ENCODE measurements at places on chromosomes 2 and 18.

DNA sequence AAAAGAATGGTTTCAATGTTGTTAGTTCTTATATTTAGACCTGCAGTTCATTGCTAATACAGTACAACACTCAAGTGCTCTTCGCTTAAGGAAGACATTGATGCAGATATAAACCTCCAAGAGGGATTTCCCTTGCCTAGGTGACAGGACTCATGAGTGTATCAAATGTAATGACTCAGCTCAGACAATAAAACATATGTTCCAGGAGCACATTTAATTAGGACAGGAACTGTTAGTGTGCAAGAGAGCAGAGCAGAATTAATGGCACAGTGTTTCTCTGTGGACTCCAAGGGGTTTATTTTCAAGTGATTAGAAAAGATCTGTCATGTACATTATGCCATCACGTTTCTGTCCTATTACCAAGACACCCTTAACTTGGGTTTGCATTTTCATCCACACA is 375.0 kb downstream of the LRRTM4 start:
- DNase-seq, result no peak

DNA sequence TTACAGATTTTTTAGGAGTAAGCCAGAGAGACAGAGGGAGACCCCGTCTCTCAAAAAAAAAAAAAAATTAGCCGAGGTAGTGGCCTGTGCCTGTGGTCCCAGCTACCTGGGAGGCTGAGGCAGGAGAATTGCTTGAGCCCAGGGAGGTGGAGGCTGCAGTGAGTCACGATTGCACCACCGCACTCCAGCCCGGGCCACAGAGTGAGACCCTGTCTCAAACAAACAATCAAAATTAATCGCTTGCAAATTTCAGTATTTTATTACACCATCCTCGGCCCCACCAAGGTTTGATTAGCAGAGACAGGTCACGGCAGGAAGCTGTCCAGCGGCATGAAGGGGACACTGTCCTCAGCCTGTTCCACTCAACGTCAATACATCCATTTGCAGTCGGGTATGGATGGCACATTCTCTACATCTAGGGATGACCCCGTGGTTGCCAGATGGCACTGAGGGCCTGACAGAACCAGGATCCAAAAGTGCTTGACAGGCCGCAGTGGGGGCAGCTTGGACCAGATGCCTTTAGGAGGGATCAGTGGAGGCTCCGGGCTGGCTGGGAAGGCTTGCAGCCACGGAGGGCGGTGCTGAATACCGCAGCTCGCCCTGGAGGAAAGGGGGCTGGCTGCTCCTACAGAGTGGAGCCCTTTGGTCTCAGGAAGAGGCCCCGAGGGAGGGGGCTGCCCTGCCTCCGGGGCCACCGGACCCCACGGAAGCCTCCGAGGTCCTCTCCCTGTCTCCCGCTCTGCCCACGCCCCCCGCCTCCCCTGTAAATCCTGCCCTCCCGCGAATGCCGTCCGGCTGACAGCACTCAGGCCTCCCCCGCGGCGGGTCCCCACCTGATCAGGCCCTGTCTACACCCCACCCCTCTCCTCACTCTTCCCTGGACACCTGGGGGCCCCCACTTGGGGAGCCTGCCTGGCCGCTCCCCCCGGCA is 13.1 kb downstream of the ASPRV1 start:
- no peak for DNase-seq

GRCh38 chr2:41169744-41170143 is 717.9 kb upstream of the SLC8A1 start:
- DNase-seq, result no peak

DNA sequence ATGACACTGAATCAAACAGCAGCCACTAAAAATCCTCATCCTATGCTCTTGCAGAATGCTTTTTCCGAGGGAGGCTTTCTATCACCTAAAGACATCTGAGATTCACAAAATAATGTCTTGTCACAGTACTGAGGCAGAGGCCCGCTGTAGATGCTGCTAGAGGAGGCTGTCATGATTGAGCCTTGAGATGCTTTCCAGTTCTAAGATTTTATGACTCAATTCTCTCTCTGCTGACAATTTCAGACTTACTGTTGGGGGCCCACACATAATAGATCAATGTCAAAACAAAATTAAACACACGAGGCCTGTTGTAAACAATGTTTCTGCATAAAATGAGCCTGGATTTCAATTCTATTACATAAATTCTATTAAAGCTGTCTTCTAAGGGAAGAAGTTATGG is 132.7 kb upstream of the ARL4C start:
- no peak for DNase-seq

DNA sequence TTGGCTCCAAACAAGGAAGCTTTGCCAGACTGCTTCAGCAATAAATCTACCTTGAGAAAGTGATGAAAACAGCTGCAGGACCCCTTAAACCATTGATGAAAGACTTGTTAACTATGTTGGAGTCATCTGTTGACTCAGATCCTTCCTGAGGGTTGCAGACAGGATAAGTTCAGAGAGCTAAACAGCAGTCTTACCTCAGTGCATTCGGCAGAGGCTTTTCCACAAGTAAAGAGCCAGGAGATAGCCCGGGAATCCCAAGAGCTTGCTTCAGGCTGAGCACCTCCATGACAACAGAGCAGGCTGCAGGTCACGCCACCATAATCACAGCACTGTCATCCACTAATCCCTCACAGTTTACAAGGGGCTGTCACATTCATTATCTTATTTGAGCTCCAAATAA is 23.7 kb downstream of the KIAA2012 start:
- DNase-seq, result no peak

DNA sequence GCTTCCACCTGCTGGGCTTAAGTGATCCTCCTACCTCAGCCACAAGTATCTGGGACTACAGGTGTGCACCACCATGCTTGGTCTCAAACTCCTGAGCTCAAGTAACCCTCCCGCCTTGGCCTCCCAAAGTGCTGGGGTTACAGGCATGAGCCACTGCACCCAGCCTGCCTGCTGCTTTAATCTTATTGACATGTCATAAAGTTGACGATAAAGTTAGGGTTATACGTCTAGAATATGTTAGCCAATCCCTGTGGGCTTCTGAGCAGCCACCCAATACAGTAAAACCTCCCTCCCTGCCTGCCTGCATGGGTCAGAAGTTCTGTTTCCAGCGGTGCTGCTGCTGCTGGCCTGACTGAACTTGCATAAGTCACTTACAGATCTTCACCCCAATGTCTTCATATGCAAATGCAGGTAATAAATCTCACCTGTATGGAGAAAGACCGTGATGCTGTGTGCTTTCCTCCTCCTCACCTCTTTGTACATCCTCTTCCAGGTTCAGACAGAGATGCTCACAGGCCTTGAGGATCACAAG is 30.1 kb downstream of the TGIF1 start:
- no peak for DNase-seq

DNA sequence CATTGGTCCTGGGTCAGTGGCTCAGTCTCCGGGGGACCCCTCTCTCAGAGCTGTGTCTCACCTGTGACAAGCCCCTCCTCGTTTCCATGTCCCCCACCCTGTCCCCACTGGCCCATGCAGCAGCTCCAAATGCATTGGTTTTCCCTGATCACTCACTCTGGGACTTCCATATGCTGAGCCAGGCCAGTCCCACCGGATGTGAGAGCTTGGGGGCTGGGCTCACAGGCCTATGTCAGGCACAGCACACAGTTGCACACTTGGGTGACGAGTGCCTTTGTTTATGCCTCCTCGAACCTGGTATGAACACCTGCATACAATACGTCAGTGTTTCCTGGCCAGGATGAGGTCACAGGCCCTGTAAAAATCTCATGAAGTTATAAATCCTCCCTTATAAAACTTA is 232.5 kb downstream of the TFCP2L1 start:
- no peak for DNase-seq

- DNase-seq, result no peak
Measured at GRCh38 chr18:12586956-12587355, 71.0 kb downstream of the SPIRE1 start.

GRCh38 chr18:79904357-79905147 is 46.9 kb downstream of the SLC66A2 start:
- no peak for DNase-seq

GRCh38 chr2:73289304-73289703 is 4.0 kb downstream of the EGR4 start:
- DNase-seq, result no peak

DNA sequence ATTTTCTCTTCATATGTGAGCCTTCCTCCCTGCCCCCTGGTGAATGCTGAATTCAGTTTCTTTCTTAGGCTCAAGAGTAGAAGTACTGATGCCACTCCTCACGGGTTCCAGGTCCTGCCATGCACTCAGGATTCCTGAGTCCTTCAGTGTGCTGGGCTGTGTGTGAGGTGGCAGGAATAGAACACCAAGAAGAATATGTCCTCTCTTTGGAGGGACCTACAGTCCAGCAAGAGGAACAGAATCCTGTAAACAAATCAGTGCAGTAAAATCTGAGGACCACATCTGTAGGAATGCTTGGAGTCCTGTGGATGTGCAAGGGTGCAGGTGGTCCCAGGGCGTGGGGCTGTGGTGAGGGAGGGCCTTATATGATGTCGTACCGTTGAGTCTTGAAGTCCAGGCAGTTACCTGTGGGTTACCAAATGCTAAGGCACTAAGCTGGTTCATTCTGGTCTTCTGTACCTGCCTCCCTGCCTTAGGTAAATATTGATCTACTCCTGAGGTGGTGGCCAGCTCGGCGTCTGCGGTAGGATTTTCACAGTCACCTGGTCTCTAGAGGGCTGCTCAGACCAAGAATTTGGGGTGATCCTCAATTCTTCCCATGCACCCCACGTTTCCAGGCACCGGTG is 5.5 kb downstream of the ASAP2 start:
- no peak for DNase-seq

DNA sequence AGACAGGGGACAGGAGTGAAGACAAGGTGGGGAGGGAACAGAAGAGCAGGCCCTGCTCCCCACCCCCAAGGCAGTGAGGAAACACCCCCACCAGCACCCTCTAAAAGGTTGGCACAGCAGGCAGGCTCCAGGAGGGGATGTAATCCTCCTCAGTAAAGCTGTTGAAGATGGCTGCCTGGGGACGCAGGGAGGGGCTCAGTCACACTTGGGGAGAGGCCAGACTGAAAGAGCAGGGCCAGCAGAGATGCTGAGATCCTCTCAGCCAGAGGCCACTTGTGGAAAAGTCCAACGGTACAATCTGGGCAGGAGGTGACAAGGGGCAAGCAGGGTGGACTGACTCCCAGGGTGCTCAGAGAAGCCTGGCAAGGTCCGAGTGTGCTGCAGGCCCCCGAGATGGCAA is 154.8 kb upstream of the ID2 start:
- no peak for DNase-seq

DNA sequence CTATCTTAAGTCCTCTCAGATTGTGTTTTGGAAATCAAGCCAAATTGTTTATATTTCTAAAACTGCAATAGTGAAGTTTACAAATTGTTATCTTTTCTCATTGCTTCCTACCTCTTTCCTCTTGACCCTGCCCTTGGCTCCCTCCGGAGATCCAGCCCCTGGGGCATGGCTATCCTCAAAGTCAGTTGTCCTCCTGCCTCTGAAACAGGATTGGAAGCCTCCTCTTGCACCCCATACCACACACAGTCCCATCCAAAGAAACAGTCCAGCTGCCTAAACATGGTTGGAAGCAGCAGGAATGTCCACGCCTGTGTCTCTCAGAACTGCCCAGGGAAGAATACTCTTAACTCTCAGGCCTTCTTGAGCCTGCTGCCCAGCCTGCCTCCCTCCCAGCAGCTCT is 30.1 kb upstream of the COL6A3 start:
- no peak for DNase-seq

DNA sequence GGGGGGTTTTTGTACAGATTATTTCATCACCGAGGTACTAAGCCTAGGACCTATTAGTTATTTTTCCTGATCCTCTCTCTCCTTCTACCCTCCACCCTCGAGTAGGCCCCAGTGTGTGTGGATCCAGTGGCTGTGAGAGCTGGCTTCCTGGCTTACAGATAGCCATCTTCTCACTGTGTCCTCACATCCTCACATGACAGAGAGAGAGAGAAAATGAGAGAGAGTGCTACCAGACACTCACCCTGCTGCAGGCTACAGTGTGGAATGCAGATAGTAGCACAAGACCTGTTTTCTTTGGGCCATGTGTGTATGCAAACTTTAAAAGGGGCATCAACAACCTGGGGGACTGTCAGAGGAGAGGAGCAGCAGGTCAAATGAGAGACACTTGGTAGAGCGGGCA is 9.5 kb downstream of the KCNK3 start:
- DNase-seq, result no peak

- DNase-seq, result no peak
Measured at GRCh38 chr2:158099716-158100115, 2.0 kb upstream of the UPP2 start.

DNA sequence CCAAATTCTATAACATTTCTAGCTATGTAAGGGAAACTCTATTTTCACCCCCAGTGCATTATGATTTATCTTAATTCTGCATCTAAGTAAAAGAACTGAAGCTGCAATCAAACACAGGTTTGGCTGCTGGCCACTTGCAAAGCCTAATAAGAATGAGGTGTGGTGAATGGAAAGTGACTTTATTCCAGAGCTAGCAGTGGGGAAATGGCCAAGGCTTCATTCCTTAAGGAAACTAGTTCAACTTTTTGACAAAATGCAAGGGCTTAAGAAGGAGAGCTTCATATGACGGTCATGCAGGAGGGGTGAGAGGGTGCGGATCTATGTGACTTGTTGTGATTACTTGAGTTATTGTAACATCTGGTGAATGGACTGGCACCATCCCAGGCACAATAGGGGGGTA is 1802.0 kb downstream of the SUCLG1 start:
- DNase-seq, result no peak

GRCh38 chr18:23712445-23712844 is 23.2 kb downstream of the LAMA3 start:
- no peak for DNase-seq

GRCh38 chr2:105893011-105893995 is 148.6 kb downstream of the NCK2 start:
- peak; percentile 8 for DNase-seq

GRCh38 chr2:43219383-43220228 is 6.8 kb downstream of the ZFP36L2 start:
- DNase-seq, result no peak

- DNase-seq, result no peak
Measured at GRCh38 chr2:134999521-134999920, 47.7 kb downstream of the MAP3K19 start.

- DNase-seq, result no peak
Measured at GRCh38 chr2:150391779-150392178, 95.7 kb downstream of the RND3 start.

DNA sequence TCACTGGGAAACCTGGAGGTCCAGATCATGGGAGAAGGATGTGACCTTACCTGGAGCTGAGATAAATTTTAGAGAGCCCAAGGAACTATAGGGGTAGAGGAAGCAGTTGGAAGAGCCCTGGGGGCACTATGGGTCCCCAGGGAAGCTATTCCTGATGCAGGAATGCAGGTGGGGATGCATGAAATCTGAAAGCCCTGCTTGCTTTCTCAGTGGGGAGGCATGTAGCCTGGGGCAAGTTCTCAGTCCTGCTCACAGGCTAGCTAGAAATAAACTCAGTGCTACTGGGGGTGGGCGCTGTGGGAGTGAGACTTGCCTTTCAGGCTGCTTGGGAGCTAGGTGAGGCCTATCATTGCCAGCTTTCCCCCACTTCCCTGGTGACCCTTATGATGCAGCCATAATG is 499.7 kb downstream of the PTH2R start:
- no peak for DNase-seq

DNA sequence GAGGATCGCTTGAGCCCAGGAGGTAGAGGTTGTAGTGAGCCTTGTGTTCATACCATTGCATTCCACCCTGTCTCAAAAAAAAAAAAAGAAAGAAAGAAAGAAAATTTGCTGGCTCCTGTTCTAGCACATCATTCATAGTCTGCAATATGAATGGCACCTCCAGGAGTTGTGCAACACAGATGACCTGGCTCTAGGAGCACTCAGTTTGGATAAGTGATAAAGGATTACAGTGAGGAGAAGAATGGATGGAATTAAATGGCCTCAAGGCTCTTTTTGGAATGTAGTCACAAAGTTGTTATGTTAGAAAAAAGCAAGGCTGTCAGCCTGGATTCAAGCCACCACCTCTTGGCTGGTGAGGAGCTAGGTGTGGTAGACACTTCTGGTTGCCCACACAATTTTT is 21.5 kb upstream of the SPRED2 start:
- DNase-seq, result no peak
